Stimulated activated CD8-positive, alpha-beta memory T cell treated with anti-CD3 and anti-CD28 coated beads, Interleukin-7, amount 100 ng/mL, for 1 hour (primary cell): ENCODE measurements at places on chromosomes 2 and 18.

DNA sequence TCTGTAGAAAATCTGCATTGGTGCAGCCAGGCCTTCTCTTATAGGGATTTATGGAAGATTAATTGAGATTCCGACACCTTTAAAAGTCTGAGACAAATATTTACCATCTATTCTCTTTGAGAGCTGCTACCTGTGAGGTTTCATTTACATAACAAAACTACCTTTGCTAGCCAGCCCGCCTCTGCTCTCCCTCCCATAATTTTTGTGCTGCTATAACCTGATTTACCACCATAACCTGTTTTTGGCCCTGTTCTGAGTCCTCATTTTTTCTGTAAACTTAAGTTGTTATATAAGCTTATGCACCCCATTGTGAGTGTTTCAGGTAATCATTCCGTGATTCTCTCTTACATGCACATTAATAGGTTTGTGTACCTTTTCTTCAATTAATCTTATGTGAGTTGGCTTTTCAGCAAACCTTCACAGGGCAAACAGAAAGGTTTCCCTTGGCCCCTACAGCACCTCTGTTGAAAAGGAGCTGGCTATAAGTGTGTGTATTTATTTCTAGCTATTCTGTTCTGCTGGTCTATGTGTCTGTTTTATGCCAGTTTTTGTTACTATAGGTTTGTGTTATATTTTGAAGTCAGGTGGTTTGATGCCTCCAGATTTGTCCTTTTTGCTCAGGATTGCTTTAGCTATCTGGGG is 114.9 kb upstream of the XIRP2 start:
- DNase-seq: no peak

DNA sequence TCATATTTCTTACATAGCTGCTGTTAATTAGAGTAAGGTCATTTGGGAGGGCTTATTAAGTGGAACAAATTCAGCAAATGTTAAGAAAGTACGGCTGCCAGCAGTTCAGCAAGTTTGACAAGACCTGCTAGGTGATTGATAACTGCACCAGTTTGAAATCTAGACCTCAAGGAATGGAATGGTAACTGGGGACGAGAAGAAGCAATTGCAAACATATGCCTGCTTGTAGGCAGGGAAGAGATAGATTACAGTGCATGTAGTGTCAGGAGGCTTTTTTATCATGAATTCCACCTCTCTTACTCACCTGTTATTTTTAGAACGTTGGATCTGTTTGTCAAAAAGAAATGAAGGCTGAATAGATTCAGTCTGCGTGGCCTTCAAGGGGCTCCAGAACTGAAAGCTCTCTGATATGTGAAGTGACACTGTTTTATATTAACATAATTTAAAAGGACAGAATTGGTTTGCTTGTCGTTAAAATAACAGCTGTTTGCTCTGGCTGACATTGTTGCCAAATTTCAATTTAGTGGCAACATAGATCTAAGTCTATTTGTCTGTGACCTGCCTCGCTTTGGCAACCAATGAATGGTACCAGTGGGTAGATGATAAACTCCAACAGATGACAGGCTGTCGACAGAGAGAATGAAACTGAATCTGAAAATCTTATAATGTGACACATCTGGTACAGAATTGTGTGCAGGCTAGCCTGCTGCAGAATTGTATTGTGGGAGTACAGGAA is 199.3 kb downstream of the ZNF407 start:
- DNase-seq: no peak

- DNase-seq: no peak
Observed at GRCh38 chr2:177712462-177712861, 319.9 kb downstream of the AGPS start.

DNA sequence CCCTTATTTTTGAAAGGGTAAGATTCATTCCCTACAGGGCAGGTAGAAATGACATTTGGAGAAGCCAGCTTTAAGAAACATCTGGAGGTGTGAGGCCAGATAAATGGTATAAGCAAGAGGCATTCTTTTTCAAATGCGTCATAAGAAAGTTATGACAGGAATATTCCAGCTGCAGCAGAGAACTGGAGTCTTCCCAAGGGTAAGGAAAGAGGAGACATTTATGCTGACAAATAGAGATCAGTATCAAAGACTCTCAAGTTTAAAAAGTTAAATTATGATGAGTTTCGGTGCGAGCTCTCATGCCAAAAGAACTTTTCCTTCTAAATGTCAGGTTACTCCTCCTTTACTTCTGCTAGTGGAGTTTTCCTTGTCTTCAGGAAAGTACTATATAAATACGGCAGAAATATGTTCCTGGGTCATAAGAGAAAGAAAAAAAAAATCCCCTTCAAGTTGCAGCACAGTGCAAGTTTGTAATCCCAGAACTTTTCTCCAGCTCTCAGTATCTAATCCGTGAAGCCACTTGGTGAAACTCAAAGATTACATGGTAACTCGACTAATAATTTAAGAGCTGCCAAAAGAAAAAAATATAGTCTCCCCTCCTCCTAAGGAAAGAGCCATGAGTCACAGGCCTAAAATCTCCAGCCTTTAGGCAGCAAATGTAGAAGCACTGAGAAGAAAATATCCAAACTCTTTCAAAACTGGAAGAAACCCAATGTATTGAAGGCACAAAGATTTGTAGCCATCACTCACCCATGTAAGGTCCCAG is 428.1 kb downstream of the MEIS1 start:
- no peak for DNase-seq

DNA sequence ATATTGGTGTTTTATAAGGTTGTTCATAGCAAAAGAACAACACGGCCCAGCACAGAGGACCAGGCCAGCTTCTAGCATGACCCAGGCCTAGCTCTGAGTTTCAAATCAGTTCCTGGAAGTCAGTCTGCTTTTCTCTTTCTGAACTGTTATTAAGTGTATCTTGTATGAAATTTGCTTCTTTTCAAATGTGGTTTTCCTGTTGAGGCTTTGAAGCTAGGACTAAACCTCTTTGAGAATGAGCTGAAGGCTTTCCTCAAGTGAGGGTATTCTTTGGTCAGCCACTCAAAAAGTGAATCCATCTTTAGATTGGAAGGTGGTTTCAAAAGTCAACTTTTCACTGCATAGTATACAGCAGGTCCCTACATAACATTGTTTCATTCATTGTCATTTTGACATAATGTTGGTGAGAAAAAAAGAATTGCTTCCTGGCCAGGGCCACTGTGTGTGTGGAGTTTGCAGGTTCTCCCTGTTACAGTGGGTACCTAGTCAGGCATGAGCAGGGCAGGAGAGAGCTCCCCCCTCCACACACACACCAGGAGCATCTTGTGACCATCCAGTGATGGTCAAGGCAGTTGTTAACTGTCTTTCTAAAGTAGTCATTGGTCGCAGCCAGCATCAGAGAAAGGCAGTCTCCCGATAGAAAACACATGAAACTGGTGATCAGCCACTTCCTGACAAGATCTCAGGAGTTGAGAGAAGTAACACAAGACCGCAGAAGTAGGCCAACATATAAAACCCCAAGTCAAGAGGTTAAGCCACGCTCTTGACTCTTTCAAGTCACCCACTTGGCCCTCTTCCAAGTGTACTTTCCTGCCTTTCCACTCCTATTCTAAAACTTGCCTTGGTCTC is 6.7 kb upstream of the ACAA2 start:
- no peak for DNase-seq

- DNase-seq: no peak
Observed at GRCh38 chr2:191565647-191566198, 112.2 kb upstream of the NABP1 start.

- DNase-seq: no peak
Observed at GRCh38 chr18:34981487-34981886, 59.7 kb upstream of the MAPRE2 start.

DNA sequence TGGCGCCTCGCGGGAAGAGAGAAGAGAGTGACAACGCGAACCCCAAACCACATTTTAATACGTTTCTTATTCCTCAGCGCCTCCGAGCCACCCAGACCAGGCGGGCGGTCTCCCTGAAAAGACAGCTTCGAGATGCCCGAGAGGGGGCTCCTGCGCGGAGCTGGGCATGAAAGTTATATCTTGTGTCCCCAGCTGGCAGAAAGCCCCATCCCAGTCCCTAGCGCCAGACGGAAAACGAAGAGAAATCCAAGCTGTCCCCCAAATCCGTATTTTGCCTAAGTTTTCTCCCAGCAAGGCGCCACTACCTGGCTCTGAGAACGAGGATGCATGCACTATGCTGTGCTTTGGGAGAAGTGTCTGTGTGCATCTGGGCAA is 797 bp downstream of the NXPH2 start:
- no peak for DNase-seq

DNA sequence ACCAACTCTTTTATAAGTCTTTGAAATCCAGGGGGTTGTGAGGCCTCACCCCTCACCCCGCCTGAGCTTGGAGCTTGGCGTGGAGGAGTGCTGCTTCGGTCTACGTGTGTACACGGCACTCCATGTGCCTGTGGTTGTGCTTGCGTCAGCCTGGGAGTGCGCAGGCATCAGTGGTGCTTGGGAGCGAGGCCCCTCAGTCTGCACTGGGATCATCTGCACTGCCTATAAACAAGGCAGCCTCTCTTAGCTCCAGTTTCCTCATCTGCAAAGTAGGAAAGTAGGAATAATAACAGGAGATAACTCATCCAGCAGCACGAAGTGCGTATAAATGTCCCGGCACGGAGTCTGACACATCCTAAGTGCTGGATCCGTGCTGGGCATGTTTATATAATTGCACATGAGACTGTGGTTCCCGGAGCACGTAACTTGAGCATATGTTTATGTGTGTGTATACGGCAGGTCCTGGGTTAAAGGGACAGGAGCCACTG is 1.2 kb downstream of the GYPC start:
- DNase-seq: no peak

DNA sequence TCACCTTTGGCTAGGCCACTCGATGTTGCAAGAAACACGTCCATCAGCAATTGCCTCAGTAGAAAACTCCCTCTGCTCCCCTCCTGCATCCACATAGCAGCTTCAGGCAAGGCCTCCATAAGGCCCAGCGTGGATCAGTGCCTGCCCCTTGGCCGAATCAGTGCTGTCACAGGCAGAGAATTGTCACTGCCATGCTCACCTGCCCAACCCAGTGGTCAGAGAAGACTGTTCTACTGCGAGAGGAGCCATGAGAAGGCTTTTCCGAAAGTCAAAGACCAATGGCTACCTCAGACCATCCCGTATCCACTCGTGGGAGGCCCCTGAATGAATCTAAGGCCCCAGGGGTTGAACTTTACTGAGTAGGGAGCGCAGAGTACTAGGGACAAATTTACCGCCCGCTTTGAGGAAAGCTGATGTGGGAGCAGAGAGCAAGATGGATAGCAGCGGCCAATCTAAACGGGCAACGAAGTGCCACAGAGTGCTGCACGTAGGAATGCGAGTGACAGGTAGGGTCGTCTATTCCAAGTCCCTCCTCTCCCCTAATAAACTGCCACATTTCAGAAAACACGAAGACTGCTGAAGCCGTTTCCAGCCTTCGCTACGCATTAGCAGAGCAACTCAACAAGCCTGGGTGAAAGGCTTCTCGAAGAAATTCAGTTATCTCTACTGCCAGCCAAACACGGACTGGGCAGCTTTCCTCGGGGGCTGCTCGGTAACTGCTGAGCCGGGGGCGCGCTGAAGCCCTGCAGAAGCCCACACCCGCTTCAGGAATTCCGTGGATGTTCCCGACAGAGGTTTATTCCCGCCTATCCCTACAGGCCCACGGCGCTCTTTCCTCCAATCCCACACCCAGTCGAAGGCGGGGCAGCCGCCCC is 968 bp upstream of the RALBP1 start:
- no peak for DNase-seq

- DNase-seq: no peak
Observed at GRCh38 chr2:151552287-151552686, 142.6 kb downstream of the RIF1 start.

- DNase-seq: no peak
Observed at GRCh38 chr2:122000556-122001340, 245.3 kb downstream of the TSN start.

GRCh38 chr2:172878260-172878659 is 142.6 kb downstream of the RAPGEF4 start:
- DNase-seq: no peak

- no peak for DNase-seq
Observed at GRCh38 chr2:193793914-193794313, 1599.2 kb upstream of the TMEFF2 start.

GRCh38 chr2:132936261-132936660 is 266.3 kb upstream of the LYPD1 start:
- no peak for DNase-seq

GRCh38 chr2:178592655-178593054 is 112.4 kb downstream of the PLEKHA3 start:
- no peak for DNase-seq

DNA sequence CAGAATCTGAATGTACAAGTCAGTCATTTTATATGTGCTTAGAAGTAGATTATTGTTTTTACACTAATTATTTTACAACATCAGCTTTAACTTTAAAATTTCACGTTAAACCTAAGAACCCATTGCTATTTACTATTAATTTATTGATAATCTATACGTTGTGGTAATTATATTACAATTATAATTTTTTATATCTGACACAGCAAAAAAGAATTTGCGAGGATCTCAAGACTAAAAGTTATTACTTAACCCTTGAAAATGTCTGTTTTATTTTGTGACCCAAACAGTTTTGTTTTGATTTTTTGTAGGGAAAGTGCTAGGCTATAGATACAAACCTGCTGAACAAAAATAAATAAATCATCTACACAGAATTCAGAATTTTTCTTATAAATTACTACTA is 30.3 kb downstream of the BAZ2B start:
- DNase-seq: no peak

DNA sequence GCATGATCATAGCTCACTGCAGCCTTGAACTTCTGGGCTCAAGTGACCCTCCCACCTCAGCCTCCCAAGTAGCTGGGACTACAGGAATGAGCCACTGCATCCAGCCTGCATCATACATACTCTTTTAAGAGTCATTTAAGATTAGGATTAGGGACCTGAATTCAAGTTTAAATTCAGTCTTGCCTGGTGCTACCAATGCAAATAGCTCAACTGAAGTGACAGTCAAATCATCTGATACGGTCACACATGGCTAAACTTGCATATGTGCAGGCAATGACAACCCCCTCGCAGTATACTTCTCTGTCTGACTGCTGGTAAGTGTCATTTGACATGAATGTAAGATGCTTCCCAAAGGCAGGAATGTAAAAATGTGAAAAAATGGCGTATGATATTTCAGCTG is 31.8 kb upstream of the TMEM131 start:
- DNase-seq: no peak

DNA sequence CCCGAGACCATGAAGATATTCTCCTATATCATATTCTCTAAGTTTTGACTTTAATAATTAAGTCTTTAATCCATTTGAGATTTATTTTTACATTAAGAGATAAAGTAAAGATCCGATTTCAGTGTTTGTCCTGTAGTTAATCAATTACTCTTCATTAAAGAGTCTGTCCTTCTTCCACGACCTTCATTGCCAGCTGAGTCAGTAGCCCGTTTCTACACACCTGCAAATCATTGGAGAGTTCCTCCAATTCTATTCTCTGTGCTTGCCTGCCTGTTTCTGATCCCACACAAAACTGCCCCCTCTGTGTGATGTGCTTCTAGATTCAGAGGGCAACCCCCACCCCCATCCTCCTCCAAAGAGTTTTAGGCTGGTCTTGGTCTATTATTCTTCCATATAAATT is 119.2 kb downstream of the KCNF1 start:
- DNase-seq: no peak

GRCh38 chr2:1234731-1235308 is 178.4 kb upstream of the TPO start:
- no peak for DNase-seq
